ENCODE measurements at places on chromosomes 6 and 20.

- no peak for DNase-seq
These were observed 24.8 kb downstream of the TMX4 start for GRCh38 chr20:7994809-7995208.

DNA sequence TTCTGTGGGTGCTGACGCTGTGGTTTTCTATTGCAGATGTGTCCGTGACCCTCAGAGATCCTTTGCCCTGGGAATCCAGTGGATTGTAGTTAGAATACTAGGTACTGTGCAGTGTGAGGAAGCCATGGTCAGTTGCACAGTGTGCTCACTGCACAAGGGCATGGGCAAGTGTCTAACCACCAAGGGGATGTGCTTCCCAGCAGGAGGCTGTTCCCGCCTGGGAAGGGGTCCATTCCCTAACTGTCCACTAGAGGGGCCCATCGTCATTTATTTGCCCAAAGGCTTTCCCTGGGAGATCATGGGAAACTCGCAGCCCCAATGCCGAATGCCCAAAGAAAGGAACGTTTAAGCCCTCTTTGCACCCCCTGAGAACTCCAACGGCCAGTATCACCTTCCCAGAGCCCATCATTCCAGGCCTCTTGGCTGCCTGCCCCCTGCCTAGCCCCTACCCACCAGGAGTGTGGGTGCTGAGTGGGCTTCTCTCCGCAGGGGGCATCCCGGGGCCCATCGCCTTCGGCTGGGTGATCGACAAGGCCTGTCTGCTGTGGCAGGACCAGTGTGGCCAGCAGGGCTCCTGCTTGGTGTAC lies 26.2 kb downstream of the SLCO4A1 start:
- DNase-seq: no peak

DNA sequence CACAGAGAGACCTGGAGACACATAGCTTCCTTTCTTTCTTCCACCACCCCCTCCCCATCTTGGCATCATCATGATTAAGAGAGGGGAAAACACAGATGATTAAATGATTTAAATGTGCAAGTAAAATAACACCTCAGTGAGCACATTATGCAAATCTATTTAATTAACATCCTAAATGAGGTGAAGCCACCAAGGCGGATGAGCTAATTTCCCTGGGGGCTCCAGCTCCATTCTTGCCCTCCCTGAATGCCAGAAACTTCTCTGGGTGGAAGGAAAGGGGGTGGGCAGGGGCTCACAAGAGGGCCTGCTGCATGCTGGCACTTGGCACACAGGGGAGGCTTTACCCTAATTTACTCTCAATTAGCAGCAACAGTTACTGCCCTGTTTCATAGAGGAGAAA lies 32.5 kb upstream of the TGM2 start:
- no peak for DNase-seq

DNA sequence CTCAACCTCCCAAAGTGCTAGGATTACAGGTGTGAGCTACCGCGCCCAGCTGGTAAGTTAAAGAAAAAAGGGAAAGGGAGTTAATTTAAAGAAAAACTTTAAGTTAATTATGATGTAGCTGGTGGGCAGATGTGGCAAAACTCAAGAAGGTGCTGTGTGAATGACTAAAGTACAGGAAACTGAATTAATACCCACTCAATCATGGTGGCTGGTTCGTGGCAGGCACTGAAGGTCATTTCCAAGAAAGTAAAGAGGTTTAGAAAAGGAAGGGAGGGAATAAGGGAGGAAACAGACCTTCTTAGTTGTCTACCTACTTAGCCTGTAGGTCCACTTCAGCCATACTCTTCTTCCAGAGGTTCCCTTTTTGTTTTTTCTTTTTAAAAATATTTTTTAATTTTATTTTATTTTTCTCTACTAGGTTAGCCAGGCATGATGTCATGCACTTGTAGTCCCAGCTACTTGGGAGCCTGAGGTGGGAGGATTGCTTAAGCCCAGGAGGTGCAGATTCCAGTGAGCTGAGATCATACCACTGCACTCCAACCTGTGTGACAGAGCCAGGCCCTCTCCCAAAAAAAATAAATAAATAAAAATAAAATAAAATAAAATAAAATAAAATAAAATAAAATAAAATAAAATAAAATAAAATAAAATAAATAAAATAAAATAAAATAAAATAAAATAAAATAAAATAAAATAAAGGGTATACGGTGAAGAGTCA lies 11.9 kb upstream of the TGM3 start:
- DNase-seq: no peak

GRCh38 chr20:22925613-22925983 lies 109.5 kb upstream of the SSTR4 start:
- DNase-seq: no peak

- DNase-seq: no peak
These were observed 205.0 kb downstream of the ARID1B start for GRCh38 chr6:156982168-156982567.

DNA sequence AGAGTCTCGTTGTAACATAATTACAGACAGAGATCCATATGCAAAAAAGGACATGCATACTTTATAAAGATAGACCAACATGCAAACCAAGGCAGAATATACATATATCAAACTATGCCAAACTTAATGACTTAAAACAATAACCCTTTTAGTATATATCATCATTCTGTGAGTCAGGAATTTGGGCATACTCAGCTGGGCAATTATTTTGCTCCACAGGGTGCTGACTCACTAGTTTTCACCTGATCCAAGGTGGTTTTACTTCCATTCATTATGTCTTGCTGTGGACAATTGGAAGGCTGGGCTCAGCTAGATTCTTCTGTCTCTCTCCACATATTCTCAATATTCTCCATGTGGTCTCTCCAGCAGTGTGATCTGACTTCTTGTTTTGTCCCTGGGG lies 41.2 kb upstream of the RNF146 start:
- DNase-seq: no peak

- DNase-seq: no peak
These were observed 90.7 kb upstream of the CCDC28A start for GRCh38 chr6:138682704-138683527.

- no peak for DNase-seq
These were observed 64.5 kb downstream of the CTNNBL1 start for GRCh38 chr20:37758332-37758731.

GRCh38 chr6:30683183-30683979 lies 3.1 kb downstream of the PPP1R18 start:
- no peak for DNase-seq

DNA sequence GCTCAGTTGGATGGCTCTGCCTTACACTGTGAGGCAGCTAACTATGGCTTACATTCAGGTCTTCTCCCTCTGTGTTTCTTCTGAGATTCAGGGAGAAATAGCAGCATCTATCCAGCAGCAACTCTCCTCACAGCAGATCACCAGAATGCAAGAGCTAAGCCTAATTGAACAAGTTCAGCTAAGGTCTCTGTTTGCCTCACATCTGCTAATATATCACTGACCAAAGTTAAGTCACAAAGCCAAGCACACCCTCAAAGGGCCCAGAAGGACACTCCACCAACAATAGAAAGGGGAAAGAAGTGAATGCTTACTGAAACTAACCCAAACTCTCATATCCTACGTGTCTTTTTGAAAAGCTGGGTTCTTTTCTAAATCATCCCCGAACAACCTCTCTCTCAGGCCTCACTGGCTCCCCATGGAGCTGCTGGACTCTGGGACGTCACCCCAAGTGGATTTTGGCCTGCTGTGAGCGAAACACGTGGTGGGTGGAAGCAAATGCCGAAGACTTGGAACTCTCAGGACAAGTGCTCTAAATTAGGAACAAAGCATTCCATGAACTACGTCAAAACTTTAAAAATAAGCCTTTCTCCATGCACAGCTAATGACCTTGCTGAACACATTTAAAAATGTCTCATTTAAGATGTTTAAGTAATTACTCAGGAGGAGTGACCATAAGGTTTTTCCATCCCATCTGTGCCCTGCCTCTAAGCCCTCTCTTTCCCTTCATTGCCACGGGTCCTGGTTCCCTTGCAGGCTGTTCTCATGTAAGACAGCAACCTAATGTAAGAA lies 167.5 kb upstream of the PLCB4 start:
- no peak for DNase-seq

DNA sequence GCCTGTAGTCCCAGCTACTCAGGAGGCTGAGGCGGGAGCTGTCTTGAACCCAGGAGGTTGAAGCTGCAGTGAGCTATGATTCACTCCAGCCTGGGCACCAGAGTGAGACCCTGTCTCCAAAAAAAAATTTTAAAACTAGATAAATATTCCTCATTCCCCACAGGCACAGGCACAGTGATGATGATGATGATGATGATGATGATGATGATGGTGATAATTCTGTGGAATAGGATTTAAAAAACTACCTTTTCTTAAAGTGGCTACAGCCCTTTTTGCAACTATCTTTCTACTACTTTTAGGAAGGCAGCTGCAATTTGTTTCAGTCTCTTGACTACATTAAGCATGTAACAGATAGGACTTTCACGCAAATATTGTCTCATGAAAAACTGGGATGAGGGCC lies 76.6 kb upstream of the SCAF8 start:
- DNase-seq: no peak

GRCh38 chr6:137531376-137532092 lies 37.3 kb upstream of the OLIG3 start:
- DNase-seq: no peak

- no peak for DNase-seq
These were observed 567.3 kb upstream of the BTBD3 start for GRCh38 chr20:11350126-11351005.

GRCh38 chr20:10336959-10337729 lies 96.9 kb downstream of the MKKS start:
- DNase-seq: no peak

DNA sequence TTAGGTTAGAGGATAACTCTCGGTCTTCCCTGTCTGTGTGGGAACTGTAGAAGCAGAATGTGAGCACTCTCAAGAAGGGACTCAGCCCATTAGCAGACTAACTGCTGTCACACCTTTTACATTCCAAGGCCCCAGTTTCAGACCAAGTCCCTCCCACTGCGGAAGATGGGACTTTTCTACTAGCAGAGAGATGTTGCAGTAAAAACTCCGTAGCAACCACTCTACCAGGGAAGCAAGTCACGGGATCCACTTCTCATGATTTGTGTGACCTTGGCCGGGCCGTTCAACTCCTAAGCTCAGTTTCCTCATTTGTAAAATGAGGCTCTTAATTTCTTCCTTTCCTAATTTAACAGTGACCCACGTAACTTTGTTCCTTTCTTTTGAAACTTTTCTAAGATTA lies 77.1 kb upstream of the SLC4A11 start:
- DNase-seq: no peak
